Lower lobe of right lung (tissue), 2 donors: ENCODE measurements at places on chromosomes 13 and 19. TPM values are rescaled to one million over a fixed set of nuclear protein-coding genes. Genes with fewer than 3 reads are reported as not detected.

- H3K27ac ChIP-seq = no peak overlapping the region
- H3K4me3 ChIP-seq = no peak overlapping the region
- no peaks in the 10 kb centered on the region for H3K36me3 ChIP-seq
- no peaks in the 10 kb centered on the region for H3K27me3 ChIP-seq
Observed at GRCh38 chr13:91142572-91142971, 204.9 kb upstream of the MIR17HG start.

The MYH14 gene
- total RNA-seq = 113 TPM

- no peaks in the 10 kb centered on the region for H3K27me3 ChIP-seq
- no peak overlapping the region for H3K4me3 ChIP-seq
- peak overlapping the region; percentile 58 for H3K27ac ChIP-seq
- peaks cover 56% of the 10 kb centered on the region for H3K36me3 ChIP-seq
- peak; percentile 66 for DNase-seq
- peaks cover 68% of the 10 kb centered on the region for H3K4me1 ChIP-seq
Observed at GRCh38 chr19:48878196-48879024, 6.2 kb downstream of the PPP1R15A start.

The SPIB gene
- total RNA-seq = 0.12 TPM

DNA sequence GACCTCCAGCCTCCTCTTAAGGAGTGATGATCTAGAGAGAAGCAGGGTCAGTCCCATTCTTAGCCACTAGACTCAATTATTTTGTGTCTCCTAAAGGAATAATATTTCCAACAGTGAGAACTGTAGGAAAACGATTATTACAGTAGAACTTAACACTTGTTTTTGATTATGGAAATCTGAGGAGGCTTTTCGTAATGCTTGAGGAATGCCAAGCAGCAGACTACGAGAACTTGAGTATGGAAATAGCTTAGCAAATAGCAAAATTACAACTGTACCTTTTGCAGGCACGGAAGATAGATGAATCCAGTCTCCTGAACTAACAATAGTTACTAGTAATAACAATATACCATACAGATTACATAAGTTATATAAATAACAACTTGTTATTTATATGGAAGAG, 12.2 kb downstream of the BRD4 start:
- no peak overlapping the region for H3K4me3 ChIP-seq
- H3K36me3 ChIP-seq = no peaks in the 10 kb centered on the region
- no peaks in the 10 kb centered on the region for H3K27me3 ChIP-seq
- peaks cover 98% of the 10 kb centered on the region for H3K4me1 ChIP-seq
- no peak for DNase-seq
- peak overlapping the region; percentile 36 for H3K27ac ChIP-seq

GRCh38 chr13:46303742-46304385, 83.2 kb downstream of the RUBCNL start:
- no peak overlapping the region for H3K27ac ChIP-seq
- no peak for DNase-seq

- no peak overlapping the region for H3K27ac ChIP-seq
- no peak overlapping the region for H3K4me3 ChIP-seq
- no peak for DNase-seq
- no peaks in the 10 kb centered on the region for H3K27me3 ChIP-seq
Observed at GRCh38 chr13:111911754-111912452, 155.0 kb upstream of the SOX1 start.

- H3K36me3 ChIP-seq = peaks cover 80% of the 10 kb centered on the region
- H3K4me3 ChIP-seq = no peak overlapping the region
- no peaks in the 10 kb centered on the region for H3K27me3 ChIP-seq
Observed at GRCh38 chr19:14411938-14412245, 7.2 kb downstream of the DDX39A start.

DNA sequence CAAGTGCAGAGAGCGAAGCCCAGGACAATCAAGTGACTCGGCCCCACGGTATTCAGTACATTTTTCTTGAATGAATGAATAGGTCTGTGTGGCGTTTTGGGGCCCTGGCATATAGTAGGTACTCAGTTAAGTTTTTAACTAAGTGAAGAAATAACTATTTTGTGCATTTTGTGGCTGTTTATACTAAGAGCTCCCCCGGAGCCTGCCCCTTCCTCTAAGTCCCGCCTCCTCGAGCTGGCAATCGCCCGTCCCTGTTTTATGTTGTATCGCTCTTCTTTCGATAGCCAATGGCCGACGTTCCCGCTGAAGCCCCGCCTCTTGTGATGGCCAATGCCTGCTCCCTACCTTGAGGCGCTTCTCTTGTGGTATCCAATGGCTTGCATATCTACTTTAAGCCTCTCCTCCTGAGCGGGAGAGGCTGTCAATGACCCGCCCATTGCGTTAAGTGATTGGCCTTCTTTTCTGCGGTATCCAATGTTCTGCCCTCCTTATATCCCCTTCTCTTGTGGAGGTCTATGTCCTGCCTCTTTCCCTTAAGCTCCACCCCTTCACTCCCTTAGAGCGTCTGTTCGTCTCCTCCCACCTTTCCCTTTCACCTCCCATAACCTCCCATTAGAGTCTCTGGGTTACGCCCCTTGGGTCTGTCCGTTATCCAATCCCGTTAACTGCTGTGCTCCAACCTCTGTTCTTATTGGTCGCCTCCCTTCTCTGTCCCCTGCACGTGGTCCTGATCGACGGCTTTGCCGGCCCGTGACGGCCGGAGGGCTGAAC, 509 bp upstream of the HDGFL2 start:
- H3K4me3 ChIP-seq = peak overlapping the region; percentile 83
- no peaks in the 10 kb centered on the region for H3K27me3 ChIP-seq
- H3K4me1 ChIP-seq = peaks cover 16% of the 10 kb centered on the region
- H3K36me3 ChIP-seq = peaks cover 14% of the 10 kb centered on the region
- H3K27ac ChIP-seq = peak overlapping the region; percentile 87
- peak; percentile 98 for DNase-seq

The S1PR5 gene
- total RNA-seq = 2.4 TPM

GRCh38 chr13:112240076-112240475, 136.1 kb upstream of the SPACA7 start:
- H3K4me1 ChIP-seq = no peaks in the 10 kb centered on the region
- no peak for DNase-seq
- H3K4me3 ChIP-seq = no peak overlapping the region
- H3K27ac ChIP-seq = no peak overlapping the region
- H3K27me3 ChIP-seq = peaks cover 7% of the 10 kb centered on the region

The ATP4B gene
- total RNA-seq = not detected

DNA sequence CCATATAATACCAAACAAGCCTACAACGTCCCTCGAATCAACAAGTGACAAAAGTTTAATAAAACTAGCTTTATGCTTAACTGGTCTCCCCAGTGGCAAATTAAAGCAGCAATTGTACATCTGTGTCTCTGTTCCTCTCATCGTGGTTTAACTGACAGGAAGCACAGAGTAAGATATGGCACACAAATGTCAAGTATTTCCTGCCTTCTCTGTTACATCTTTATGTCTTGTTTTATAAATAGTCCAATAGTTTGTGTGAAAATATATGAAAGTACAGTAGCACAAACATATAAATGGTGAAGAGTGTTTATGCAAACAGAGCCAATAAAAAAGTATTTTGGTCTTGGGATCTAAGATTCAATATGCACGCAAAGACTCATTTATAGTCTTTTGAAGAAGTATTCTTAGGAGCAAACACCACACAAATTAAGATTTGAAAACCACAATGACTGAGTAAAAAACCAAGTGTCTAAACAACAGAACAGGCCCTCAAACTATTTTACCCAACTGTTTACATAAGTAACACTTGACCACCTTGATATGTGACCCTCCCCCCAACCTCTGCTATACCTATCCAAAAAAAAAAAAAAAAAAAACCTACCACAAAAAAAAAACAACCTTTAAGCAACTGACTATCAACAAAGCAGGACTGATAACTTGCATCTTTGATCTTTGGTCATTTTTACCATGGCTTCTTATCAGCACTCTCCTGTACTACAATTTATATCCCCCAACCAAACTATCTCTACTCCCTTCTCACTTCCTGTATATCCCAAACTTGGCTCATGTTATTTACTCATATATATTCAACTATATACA, 14.0 kb downstream of the ELF1 start:
- H3K27me3 ChIP-seq = no peaks in the 10 kb centered on the region
- peak overlapping the region; percentile 9 for H3K27ac ChIP-seq
- no peak for DNase-seq
- peaks cover 61% of the 10 kb centered on the region for H3K4me1 ChIP-seq
- no peaks in the 10 kb centered on the region for H3K36me3 ChIP-seq

DNA sequence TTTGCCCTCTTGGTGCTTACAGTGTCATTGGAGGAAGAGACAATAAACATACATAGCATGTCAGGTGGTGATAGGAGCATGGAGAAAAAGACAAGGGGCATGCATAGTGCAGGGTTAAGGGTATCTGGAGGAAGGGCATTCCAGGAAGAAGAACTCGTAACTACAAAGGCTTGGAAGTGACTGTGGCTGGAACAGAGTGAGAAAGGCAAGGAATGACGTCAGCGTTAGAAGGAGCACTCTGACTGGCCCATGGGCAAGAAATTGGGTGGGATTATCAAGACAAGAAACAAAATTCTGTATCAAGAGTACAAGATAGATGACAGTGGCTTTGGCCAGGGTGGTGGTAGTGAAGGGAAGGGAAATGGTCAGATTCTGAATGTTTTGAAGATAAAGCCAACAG, 11.2 kb downstream of the SMIM17 start:
- H3K27ac ChIP-seq = no peak overlapping the region
- no peak overlapping the region for H3K4me3 ChIP-seq
- H3K27me3 ChIP-seq = no peaks in the 10 kb centered on the region
- H3K36me3 ChIP-seq = no peaks in the 10 kb centered on the region
- DNase-seq = no peak
- no peaks in the 10 kb centered on the region for H3K4me1 ChIP-seq

- no peak for DNase-seq
- H3K4me1 ChIP-seq = no peaks in the 10 kb centered on the region
Observed at GRCh38 chr13:27199696-27200095, 28.1 kb upstream of the USP12 start.

DNA sequence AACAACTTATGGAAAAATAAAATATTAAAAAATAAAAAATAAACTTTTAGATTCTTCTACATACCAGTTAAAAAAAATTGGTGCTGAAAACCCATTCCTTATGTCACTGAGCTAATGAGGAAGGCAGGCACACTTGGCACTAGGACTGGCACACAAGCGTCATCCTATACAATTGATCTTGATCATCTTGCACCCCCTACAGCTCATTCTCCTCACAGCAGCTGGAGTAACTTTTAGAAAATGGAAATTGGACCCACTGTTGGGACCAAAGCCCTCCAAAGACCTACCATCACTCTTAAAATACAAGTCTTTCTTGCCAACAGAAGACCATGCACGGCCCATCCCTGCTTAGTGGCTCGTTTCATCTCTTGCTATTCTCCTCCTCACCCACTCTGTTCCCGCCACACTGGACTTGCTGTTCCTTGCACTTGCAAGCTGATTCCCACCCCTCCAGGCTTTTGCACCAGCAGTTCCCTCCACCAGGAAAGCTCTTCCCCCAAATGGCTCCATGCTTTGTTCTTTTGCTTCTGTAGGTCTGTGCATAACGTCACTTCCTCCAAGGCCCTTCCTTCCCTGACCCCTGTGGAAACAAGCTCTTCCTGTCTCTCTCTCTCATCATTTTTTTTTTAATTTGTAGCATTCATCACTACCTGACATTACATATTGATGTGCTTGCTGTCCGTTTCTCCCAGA, 11.6 kb downstream of the CTU1 start:
- H3K4me1 ChIP-seq = no peaks in the 10 kb centered on the region
- DNase-seq = no peak
- H3K27ac ChIP-seq = no peak overlapping the region
- H3K4me3 ChIP-seq = no peak overlapping the region
- H3K36me3 ChIP-seq = peaks cover 23% of the 10 kb centered on the region
- no peaks in the 10 kb centered on the region for H3K27me3 ChIP-seq

The CEACAM19 gene
- 7.7 TPM for total RNA-seq

DNA sequence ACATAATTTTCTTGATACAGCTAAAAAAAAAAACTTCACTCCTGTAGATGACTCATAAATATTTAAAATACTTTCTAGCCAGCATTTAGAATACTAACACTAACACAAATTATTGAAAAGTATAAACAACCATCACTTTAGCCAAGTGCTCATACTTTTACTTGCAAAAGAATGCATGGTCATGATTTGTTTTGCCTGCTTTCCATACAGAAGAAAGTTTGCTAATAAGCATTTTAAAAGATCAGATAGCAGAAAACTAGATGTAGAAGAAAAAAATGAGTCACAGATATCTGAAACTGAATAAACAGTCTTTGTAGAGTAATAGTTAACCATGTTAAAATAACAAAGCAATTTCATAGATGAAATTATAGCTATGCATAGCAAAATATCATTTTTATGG, 2280.4 kb upstream of the PCDH20 start:
- H3K36me3 ChIP-seq = no peaks in the 10 kb centered on the region
- H3K4me3 ChIP-seq = no peak overlapping the region
- DNase-seq = no peak
- H3K27ac ChIP-seq = no peak overlapping the region
- H3K4me1 ChIP-seq = no peaks in the 10 kb centered on the region

GRCh38 chr13:31057403-31058033, 104.2 kb downstream of the HSPH1 start:
- no peak for DNase-seq
- H3K36me3 ChIP-seq = no peaks in the 10 kb centered on the region
- no peaks in the 10 kb centered on the region for H3K4me1 ChIP-seq
- H3K27me3 ChIP-seq = no peaks in the 10 kb centered on the region
- H3K4me3 ChIP-seq = no peak overlapping the region

GRCh38 chr13:45700971-45701900, 884 bp upstream of the CBY2 start:
- H3K4me1 ChIP-seq = no peaks in the 10 kb centered on the region
- H3K4me3 ChIP-seq = no peak overlapping the region
- no peaks in the 10 kb centered on the region for H3K27me3 ChIP-seq

GRCh38 chr13:89862691-89863036, 1484.8 kb upstream of the MIR17HG start:
- H3K4me3 ChIP-seq = no peak overlapping the region
- no peak for DNase-seq
- no peaks in the 10 kb centered on the region for H3K27me3 ChIP-seq
- H3K27ac ChIP-seq = no peak overlapping the region
- no peaks in the 10 kb centered on the region for H3K4me1 ChIP-seq

- no peaks in the 10 kb centered on the region for H3K4me1 ChIP-seq
- H3K36me3 ChIP-seq = no peaks in the 10 kb centered on the region
- no peak overlapping the region for H3K4me3 ChIP-seq
- no peak overlapping the region for H3K27ac ChIP-seq
Observed at GRCh38 chr13:36601186-36601585, 72.6 kb upstream of the SERTM1 start.
